ENCODE measurements at places on chromosomes 7 and 10. TPM values are rescaled to one million over a fixed set of nuclear protein-coding genes. Genes with fewer than 3 reads are reported as not detected.

DNA sequence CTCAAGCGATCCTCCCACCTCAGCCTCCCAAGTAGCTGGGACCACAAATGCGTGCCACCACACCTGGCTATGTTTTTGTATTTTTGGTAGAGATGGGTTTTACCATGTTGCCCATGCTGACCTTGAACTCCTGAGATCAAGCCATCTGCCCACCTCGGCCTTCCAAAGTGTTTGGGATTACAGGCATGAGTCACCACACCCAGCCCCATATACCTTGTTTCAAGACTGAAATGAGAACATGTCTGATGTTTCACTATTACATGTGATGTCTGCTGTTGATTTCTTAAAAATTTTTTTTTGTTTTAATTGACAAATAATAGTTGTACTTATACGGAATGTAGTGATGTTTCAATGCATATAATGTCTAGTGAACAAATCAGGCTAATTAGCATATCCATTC lies 14.5 kb downstream of the KLHL7 start:
- no peaks in the 10 kb centered on the region for H3K4me1 ChIP-seq
- H3K27me3 ChIP-seq, result no peaks in the 10 kb centered on the region
- no peak for DNase-seq
- H3K27ac ChIP-seq, result no peak overlapping the region
- H3K4me3 ChIP-seq, result no peak overlapping the region

GRCh38 chr7:72326365-72326764 lies 85.8 kb downstream of the CALN1 start:
- no peaks in the 10 kb centered on the region for H3K4me1 ChIP-seq
- H3K27me3 ChIP-seq, result no peaks in the 10 kb centered on the region
- no peak overlapping the region for H3K27ac ChIP-seq
- H3K36me3 ChIP-seq, result no peaks in the 10 kb centered on the region
- DNase-seq, result no peak
- no peak overlapping the region for H3K4me3 ChIP-seq

DNA sequence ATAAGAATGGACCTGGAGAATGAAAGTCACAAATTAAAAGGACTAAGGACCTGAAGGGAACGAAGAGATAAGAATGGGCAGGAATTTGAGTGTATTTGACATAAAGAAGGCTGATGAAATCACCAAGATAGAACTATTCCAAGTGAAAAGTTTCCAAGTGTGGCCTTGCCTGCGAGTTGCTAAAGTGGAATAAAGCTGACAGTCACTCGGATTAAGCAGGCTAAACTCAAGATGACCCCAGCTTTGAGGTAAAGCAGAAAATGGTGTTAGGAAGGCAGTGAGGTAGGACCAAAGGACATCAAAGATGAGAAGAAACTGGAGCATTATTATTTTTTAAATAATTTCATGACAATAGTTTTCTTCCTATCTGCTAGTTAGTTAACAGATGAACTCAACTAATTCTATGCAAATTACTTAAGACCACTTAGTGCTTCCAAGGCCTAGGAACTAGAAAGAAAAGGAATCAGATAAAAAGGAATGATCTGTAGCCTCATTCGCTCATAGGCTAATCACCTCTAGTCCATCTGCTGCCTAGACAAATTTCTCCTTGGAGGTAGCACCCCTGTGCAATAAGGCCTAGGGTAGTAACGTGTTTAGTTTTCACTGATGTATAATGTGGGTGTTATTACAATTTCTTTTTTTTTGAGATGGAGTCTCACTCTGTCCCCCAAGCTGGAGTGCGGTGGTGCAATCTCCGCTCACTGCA lies 34.5 kb downstream of the EZH2 start:
- no peak overlapping the region for H3K27ac ChIP-seq
- H3K36me3 ChIP-seq, result no peaks in the 10 kb centered on the region
- DNase-seq, result no peak
- H3K27me3 ChIP-seq, result no peaks in the 10 kb centered on the region
- peaks cover 4% of the 10 kb centered on the region for H3K4me1 ChIP-seq

- peaks cover 11% of the 10 kb centered on the region for H3K36me3 ChIP-seq
- H3K27me3 ChIP-seq, result no peaks in the 10 kb centered on the region
- peak; percentile 94 for DNase-seq
These were observed 1.8 kb downstream of the C10orf95 start for GRCh38 chr10:102449321-102450123.

DNA sequence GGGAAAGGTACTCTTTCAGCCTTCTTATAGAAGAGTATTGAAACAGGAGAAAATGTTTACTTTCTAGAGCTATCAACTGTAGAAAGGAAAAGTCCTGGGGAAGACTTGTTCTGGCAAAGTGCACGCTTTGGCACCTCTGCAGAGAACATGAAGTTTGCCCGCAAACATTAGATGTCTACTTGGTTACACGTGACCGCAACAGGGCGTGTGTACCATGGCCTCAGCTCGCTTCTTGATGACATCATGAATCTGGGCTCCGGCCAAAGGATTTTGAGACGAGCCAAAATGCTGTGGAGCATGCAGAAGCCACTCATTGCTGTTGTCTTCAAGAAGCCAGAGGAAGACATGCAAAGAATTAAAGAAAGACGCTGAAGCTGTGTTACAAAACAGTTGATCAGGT lies 8.6 kb upstream of the TAS2R60 start:
- no peaks in the 10 kb centered on the region for H3K36me3 ChIP-seq
- no peaks in the 10 kb centered on the region for H3K4me1 ChIP-seq
- H3K4me3 ChIP-seq, result no peak overlapping the region
- DNase-seq, result no peak
- H3K27me3 ChIP-seq, result no peaks in the 10 kb centered on the region

GRCh38 chr7:8130663-8131062 lies 131.3 kb downstream of the ICA1 start:
- no peaks in the 10 kb centered on the region for H3K4me1 ChIP-seq
- no peak overlapping the region for H3K4me3 ChIP-seq
- no peaks in the 10 kb centered on the region for H3K27me3 ChIP-seq
- H3K36me3 ChIP-seq, result peaks cover 3% of the 10 kb centered on the region
- H3K27ac ChIP-seq, result no peak overlapping the region

The STOX1 gene
- 11.7 TPM for total RNA-seq
